Esophagus squamous epithelium (tissue), 5 donors: ENCODE measurements at places on chromosomes 6 and 20.

DNA sequence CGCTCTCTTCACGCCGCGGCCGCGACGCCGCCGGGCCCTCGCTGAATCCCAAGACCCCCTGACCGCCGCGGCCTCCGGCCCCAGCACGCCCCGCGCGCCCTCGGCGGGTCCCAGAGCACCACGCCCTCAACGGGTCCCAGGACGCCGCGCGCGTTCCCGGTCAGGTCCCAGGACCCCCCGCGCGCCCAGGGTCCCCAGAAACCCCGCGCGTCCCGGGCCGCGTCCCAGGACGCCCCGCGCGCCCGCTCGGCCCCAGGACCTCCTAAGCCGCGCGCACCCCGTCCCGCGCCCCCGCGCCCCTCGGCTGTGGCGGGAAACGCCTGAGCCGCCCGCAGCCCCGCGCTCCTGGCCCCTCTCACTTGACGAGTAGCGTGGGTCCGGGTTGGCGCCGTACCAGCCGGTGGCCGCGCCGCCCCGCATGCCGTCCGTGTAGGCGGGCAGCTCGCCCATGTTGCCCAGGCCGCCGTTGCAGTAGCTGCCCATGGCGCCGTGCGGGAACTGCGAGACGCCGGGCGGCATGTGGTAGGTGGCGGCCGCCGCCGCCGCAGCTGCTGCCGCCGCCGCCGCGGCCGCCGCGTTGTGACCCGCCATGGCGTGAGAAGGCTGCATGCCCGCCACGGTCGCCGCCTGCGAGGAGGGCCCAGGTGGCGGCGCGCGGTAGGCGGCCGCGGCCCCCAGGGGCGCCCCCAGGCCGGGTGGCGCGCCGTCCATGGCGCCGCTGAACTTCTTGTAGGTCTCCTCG lies 556 bp downstream of the NKX2-4 start:
- no peak for DNase-seq

GRCh38 chr20:36988494-36988966 lies 37.0 kb upstream of the SAMHD1 start:
- DNase-seq = no peak

- no peak for DNase-seq
Measured at GRCh38 chr6:33983109-33983716, 162.7 kb downstream of the GRM4 start.

DNA sequence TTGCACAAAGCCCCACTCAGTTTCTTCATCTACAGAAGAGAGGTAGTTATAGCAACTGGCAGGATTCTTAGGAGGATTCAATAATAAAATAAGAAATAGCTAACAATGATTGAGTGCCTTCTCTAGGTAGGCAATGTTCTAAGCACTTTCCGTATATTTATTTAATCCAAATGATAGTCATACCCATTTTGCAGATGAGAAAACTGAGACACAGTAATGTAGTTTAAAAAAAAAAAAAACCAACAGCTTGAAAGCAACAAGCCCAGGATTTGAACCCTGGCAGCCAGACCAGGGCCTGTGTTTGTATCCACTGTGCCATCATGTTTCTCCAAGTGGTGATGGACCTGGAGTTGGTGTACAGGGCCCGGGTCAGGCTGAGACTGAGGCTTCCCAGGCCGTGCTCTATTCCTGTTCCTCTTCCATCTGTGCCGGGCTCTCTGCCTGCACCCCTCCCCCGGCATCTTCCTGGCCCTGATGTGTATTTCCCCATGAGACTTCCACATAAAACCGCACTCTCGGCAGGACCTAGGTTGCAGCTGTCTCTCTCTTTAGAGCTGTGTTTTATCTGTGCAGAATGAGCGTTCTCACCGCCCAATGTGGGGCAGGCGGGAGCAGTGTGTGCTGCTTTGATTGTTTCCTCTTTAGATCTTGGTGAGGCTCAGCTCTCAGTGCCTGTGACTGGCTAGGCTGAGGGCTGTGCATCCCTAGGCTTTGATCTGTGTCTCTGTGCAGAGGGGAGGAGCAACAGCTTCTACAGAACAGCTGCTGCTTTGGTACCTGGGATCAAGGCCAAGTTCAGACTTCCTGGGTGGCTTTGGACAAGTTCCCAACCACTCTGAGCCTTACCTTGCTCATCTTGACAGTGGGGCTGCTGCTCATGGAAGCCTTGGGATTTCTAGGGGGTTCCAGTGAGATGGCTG lies 49.5 kb downstream of the TOX2 start:
- DNase-seq = no peak

DNA sequence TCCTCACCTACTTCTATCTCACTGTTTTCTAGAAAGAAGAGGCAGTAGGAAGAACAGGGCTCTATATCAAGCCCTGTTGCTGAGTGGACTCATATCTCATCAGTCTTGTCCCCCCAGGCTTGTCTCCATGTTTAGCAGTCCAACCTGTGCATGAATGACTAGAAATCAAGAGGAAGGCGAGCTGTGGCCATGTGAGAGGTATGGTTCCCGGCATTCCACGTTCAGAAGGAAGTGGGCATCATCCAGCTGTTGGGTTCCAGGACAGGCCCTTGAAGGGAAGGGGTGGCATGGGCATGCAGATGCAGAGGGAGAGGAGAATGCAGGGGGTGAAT lies 176.6 kb downstream of the MRPL14 start:
- no peak for DNase-seq

DNA sequence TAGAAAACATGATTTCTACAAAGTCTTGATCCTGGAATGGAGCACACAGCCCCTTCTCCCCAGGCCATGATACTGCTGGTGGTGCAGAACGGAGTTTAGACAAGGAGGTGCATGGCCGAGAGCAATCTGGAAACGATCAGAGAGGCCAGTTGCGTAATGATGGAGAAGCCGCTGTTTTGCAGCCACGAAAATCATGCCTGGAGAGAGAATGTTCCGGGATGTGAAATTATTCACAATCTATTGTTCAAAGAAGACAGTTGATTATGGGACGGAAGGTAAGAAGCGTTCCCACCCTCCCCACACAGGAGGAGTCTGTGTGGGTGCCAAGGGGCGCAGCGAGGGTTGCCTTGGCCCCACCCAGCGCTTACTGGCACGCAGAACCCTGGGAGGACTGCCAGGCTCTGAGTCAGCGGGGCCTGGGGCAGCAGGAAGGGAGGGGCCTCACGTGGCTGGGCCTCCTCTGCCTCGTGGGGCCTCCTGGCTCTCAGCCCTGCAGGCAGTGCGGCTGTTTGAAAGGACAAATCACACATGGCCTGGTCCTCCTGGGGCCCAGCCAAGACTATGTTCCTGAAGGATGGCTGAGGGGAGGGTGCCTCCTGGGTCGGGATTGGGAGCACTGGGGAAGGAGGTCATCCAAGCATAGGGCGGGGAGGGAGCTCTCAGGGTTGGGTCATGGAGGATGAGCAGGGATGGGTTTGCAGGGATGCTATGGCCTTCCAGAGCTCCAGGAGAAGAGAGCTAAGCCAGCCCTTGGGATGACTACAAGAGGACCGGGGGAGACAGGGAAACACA lies 8.7 kb upstream of the AP5S1 start:
- DNase-seq = peak; percentile 72

DNA sequence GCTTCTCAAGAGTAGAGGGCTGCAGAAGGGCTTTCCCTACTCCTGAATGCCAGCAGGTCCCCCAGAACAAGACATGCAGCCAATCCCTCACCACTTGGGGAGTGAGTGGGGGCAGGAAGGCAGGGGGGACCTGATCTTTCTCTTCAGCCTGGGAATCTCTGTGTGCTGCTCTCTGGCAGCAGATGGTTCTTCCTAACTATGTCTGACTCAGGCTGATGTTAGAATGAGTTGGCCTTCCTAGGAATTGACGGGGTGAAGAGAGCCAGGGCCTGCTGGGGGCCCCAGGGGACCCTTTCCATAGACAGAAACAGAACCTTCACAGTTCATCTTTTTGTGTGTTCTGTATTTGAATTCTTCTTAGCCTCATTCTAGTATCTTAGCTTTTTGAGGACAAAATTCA lies 29.0 kb upstream of the TCP11 start:
- no peak for DNase-seq

GRCh38 chr6:138107078-138107751 lies at the start of gene PERP:
Gene PERP (minus strand): TSS chr6:138107419. CDS start chr6:138107340, 79 bp downstream.
- DNase-seq = no peak

GRCh38 chr6:91490671-91491301 lies 903.9 kb upstream of the MAP3K7 start:
- DNase-seq = no peak

- DNase-seq = no peak
Measured at GRCh38 chr20:36792422-36792821, 18.9 kb upstream of the DSN1 start.

DNA sequence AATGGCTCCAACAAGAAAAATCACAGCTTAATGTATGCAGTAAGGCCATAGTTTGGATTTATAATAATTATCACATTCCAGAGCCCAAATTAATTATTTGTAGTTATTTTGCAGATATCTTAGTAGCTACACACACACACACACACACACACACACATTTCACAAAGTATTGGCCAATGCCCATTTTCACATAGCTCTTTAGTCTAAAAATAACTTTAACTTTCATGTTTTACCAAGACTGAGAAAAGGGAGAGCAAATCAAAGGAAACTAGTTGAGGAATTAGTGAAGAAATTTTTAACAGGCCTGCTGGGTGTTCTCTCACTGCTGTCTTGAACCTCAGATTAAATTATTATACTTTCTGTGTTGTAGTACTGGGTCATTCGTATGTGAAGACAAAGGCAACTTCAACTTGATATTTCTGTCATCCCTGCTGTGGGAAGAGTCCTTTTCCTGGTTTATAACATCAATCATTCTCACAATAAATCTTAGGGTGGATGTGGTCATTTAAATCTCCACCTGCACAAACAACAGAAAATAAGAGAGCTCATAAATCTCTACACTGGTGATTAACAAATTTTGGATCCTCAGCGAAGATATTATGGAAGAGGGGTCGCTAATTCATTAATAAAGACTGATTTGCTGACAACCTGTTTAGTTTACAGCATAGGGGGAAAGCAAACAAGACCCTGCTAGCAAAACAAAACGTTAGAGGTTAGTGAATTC lies 1.6 kb upstream of the TCF21 start:
- no peak for DNase-seq

DNA sequence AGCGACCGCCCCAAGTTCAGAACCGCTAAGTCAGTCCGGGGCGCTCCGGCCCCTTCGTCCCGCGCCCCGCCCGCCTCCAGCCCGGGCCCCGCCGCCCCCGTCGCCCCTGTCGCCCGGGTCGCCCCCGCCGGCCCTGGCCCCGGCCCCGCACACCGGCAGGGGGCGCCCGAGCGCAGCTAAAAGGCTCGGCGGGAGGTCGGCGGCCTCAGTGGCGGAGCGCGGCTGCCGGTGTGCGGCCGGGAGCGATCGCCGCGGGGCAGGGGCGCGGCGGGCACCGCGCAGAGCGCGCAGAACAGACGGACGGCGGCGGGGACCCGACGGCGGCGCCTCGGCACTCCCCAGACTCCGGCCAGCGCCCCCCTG lies at the start of gene FNDC1:
TSS of gene FNDC1 (plus strand) at position 208 of the 363 bp plus-strand sequence. CDS start 197 bp downstream, outside the sequence.
- DNase-seq = no peak

GRCh38 chr20:58407966-58408557 lies 19.0 kb downstream of the VAPB start:
- DNase-seq = no peak

DNA sequence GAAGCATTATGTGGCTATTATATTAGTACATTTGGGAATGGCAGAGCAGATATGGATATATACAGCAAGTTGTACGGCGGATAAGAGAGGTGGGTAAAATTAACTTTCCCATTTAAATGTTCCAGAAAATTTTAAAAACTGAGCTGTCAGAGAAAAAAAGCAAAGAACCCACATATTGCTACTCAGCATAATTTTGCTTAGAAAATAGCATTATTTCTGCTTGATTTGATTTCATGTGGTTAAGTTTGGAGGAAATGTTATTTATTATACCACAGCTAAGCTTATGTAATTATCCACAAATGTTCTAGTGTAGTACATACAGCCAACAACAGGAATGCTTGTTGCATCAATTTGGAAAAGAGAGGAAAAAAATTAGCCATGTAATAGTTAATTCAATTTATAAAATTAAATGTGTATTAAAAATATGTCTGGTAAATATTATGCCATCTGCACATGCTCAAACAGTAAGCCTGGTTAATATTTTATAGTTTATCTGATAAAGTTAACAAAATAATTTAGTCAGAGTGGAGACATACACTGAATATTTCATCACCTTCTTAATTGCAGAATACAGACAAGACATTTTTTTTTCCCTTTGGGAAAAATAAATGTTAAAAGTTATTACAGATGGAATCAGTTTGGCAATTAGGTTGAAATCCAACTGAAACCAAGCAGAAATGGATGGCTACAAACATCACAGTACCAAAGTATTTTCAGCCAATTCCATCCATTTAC lies 172.1 kb upstream of the ID4 start:
- no peak for DNase-seq

GRCh38 chr6:147234685-147235084 lies 30.5 kb downstream of the STXBP5 start:
- DNase-seq = no peak

GRCh38 chr20:20665606-20666332 lies 46.7 kb downstream of the RALGAPA2 start:
- no peak for DNase-seq

GRCh38 chr6:64334636-64335035 lies 699.0 kb downstream of the PHF3 start:
- DNase-seq = no peak
